ENCODE measurements at places on chromosomes 3 and 15. TPM values are rescaled to one million over a fixed set of nuclear protein-coding genes. Genes with fewer than 3 reads are reported as not detected.
A peak's percentile ranks its signal among the peaks of the same experiment; 100 is the strongest.

HYAL1 gene
- polyA plus RNA-seq: 1.4 TPM

KLF13 gene
- 39.9 TPM for polyA plus RNA-seq

COLQ gene
- 25.1 TPM for polyA plus RNA-seq

ALPK3 gene
- not detected for polyA plus RNA-seq

POLQ gene
- 4.7 TPM for polyA plus RNA-seq

CFAP100 gene
- not detected for polyA plus RNA-seq

RBPMS2 gene
- polyA plus RNA-seq: 4.6 TPM

NPAP1 gene
- polyA plus RNA-seq: 0.51 TPM

STRA6 gene
- not detected for polyA plus RNA-seq

TRH gene
- polyA plus RNA-seq: 0.37 TPM

BNC1 gene
- polyA plus RNA-seq: 1.3 TPM

FSTL1 gene
- polyA plus RNA-seq: 842 TPM

CD200 gene
- polyA plus RNA-seq: 16.7 TPM

MYZAP gene
- polyA plus RNA-seq: 3.6 TPM

SLC24A5 gene
- not detected for polyA plus RNA-seq

CD276 gene
- polyA plus RNA-seq: 104 TPM

- peak; percentile 28 for DNase-seq
Measured at GRCh38 chr3:71936681-71937080, 151.7 kb upstream of the PROK2 start.

GRCh38 chr15:41783296-41783695 is 9.0 kb downstream of the MAPKBP1 start:
- DNase-seq: no peak

DNA sequence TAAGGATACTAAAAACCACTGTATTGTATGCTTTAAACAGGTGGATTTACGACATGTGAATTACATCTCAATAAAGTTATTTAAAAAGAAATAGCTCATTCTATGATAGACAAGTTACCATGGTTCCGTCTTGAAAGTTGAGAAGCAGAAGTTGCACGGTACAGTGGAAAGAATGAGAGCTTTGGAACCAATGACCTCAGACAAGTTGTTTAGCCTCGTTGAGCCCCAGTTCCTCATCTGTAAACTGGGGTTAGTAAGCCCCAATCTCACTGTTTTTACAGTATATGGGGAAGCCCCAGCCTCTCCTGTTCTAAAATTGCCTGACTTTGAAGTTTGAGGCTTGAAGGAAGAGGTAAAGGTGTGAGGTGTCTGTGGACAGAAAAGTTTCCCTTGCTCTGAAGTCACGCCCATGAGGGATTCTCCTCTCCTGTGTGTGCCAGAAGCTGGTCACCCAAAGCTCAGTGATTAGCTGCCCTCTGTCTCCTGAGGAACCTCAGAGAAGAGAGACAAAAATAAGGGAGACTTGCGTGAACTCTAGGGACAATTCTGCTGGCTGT is 10.0 kb downstream of the CRYGS start:
- DNase-seq: peak; percentile 14

DNA sequence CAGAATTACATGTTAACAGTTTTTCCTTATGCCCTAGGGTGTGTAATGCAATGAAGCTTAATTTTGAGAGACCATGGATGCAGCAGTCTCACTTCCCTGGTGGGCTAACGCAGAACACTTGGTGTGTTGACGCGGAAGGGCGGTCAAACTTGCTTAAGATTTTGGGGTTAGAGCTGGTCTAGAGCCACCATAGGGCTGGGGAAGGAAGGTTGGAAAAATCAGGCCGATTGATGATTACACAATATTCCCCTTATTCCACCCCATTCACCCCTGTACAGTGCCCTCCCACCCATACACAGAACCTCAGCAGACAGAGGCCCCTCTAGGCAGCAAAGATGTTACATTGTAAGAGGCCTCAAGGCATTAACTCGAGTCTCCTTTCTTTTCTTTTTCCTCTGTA is 24.3 kb downstream of the VGLL4 start:
- DNase-seq: no peak

DNA sequence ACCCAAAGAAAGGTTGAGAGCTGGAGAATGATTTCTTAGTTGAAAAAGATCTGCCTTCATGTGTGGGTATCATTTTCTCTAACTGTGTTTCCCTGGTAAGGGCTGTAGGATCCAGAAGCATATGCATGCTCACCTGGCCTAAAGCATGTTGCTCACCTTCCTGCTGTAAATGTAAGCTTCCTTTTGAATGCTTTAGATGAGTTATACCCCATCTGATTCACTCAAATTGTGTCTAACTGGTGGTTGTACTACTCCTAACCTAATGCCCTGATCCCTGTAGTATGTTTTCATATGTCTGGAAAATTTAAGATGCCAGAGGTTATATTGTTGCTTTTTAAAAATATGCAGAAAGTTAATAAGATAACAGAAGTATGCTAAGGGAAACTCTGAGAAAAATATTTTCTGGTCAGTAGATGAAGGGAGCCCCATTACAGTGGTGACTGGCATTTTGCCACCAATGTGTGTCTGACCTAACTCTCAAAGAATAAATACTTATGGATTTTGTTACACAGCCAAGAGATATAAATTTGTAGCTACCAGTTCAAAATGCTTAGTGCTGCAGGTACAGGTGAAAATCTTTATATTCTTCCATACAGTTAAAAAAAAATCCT is 7.7 kb downstream of the FILIP1L start:
- no peak for DNase-seq

DNA sequence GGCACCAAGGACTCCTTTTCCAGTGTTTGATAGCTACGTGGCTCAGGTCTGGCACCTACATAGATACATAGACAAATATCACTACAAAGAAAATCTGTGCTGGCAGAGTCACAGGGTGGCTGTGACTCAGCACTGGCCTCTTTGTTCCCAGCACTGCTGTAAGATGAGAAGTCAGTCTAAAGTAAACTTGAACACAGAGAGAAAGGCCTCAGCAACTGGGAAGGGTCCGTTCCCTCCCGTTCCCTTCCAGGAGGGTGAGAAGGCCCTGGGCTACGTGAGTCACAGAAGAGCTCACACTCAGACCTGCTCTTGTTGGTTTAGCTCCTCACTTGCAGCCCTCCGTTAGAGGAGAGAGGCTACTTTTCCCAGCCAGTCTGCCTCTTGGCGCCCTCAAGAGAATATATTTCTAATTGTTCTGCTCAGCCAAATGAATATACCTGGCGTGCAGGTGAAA is 23.1 kb downstream of the ANXA2 start:
- DNase-seq: peak; percentile 59

DNA sequence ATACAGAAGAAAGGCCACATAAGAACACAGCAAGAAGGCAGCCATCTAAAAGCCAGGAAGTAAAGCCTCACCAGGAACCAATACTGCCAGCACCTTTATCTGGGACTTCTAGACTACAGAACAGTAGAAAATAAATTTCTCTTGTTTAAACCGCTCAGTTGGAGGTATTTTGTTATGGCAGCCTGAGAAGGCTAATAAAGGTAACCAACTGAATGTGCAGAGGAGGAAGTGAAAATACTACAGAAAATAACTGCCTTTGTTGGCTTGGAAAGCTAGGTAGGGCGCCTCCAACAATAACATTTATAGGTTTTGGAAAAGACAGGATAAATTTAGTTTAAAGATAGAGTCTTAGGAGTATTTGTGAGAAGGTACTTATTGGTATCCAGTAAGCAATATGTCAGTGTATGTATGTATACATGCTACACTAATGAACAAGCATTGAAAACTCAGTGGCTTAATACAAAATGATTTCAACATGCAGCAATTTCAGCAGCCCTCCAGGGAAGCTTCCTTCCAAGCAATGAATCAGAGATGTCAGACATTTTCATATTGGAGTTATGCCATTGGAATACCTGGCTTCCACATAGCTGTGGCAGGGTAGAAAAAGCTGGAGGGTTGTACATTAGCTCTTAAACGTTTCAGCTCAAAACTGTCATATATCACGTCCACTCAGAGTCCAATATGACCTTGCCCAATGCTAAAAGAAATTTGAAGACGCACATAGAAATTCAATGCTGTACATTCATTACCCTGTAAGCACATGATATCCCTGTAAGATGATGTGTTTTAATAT is 48.9 kb downstream of the ZBBX start:
- DNase-seq: no peak

DNA sequence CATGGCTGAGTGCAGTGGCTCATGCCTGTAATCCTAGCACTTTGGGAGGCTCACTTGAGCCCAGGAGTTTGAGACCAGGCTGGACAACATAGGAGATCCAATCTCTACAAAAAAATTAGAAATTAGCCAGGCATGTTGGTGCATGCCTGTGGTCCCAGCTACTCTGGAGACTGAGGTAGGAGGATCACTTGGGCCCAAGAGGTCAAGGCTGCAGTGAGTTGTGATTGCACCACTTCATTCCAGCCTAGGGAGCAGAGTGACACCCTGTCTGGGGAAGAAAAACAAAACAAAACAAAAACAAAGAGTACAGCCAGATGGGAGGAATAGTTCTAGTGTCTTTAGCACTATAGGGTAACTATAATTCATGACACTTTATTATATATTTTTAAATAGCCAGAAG is 26.2 kb upstream of the COMMD4 start:
- DNase-seq: no peak

DNA sequence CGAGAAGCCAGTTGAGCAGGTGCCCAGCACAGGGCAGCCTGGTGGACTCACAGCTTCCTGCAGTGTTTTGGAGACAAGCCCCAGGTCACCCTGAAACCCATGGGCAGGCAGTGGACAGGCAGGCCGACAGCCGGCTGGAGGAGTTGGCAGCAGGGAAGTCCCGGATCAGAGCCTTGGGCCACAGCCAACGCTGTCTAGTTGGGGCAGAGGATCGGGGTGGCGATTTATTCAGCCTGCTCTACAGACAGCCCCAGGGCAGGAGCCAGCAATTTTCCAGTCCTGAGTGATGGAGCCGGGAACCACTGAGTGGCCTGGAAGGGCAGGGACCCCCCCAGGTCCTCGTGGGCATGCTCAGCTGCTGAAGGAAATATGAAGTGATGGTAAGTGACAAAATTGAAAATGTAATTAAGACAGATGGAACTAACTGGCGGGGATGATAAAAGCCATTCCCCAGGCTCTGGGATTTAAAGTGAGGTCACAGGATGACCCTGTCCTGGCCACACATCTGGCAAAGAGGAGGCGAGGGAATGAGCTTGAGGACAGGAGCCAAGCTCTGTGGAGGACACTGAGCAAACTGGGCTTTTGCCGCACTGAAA is 34.4 kb upstream of the TBC1D21 start:
- peak; percentile 20 for DNase-seq

- DNase-seq: no peak
Measured at GRCh38 chr3:160806094-160806493, 50.1 kb downstream of the PPM1L start.

- DNase-seq: no peak
Measured at GRCh38 chr15:63544258-63545026, 40.0 kb downstream of the USP3 start.

DNA sequence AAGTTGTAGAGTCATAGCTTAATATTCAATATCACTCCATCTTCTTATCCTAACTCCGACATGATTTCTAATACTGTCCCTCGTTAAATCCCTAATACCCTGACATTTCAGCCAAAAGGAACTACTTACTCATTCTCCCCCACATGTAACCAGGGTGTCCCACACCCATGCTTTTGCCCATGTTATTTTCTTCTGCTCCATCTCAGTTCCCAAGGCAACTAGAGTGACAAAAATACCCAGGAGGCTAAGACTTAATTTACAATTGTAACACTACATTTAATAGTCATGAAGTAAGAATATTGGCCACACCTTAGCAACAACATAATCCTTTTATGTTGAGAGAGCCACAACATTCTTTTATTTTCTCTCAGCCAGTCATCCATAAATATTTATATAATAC is 248.5 kb upstream of the TGFBR2 start:
- DNase-seq: no peak

DNA sequence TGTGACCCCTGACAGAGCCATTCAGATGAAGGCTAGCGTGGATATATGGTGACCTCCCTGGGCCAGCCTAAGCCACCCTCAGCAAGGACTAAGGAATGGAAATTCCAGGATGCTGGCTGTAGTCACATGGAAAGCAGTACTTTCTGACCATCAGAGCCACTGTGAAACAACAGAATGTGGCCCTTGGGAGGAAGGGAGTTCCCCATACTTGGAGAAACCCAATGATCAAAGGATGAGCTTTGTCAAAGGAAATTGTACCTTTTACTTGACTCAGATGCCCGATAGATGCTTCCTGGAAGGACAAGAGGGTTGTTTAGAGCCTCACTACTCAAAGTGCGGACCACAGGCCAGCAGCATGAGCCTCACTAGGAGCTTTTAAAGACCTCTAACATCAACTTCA is 484.5 kb upstream of the PROK2 start:
- no peak for DNase-seq

- no peak for DNase-seq
Measured at GRCh38 chr3:128485282-128486204, 7.5 kb downstream of the GATA2 start.

GRCh38 chr3:146903927-146904326 is 298.8 kb upstream of the PLSCR5 start:
- no peak for DNase-seq

- DNase-seq: no peak
Measured at GRCh38 chr3:60703956-60704736, 547.1 kb downstream of the FHIT start.

DNA sequence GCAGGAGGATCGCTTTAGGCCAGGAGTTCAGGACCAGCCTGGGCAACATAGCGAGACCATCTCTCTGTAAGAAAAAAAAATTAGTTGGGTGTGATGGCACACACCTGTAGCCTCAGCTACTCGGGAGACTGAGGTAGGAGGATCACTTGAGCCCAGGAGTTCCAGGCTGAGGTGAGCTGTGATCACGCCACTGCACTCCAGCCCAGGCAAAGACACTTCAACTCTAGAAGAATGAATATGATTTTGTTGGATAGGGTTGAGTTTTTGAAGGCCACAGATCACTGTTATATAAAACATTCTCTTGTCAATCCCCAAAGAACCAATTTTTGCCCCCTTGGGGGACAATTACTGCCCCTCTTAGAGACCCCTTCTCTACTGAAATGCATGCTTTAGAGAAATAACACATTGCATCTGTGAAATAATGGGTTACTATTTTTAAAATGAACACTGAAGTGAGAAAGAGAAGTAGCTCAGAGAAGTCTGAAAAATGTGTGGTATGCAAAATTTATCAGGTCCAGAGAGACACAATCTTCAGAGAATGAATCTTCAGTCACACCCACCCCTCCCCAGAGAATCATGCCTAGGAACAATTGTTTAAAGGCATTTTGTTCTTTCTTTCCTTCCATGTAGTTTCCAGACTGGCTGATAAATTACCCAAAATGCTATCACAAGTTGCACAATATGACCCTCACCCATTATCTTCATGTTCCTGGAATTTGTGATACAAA is 42.7 kb downstream of the METTL6 start:
- DNase-seq: no peak

GRCh38 chr15:101121511-101122090 is 130.2 kb downstream of the CHSY1 start:
- peak; percentile 57 for DNase-seq

- peak; percentile 74 for DNase-seq
Measured at GRCh38 chr15:62742409-62743171, 300.0 kb upstream of the TPM1 start.

- no peak for DNase-seq
Measured at GRCh38 chr3:45139372-45140140, 6.6 kb downstream of the CDCP1 start.

All from muscle of arm (tissue), 14 donors.